Activated CD8-positive, alpha-beta memory T cell treated with anti-CD3 and anti-CD28 coated beads, Interleukin-2, amount 10 ng/mL, durations not matched to agents 7 days and 5 days (primary cell): ENCODE measurements at places on chromosomes 6 and 20. TPM values are rescaled to one million over a fixed set of nuclear protein-coding genes. Genes with fewer than 3 reads are reported as not detected.

BHLHE23 gene
- not detected for total RNA-seq

SCRT2 gene
- not detected for total RNA-seq

HLA-DQA1 gene
- 74.4 TPM for total RNA-seq

COL21A1 gene
- total RNA-seq: not detected

ULBP3 gene
- 1.4 TPM for total RNA-seq

MOG gene
- not detected for total RNA-seq

DNA sequence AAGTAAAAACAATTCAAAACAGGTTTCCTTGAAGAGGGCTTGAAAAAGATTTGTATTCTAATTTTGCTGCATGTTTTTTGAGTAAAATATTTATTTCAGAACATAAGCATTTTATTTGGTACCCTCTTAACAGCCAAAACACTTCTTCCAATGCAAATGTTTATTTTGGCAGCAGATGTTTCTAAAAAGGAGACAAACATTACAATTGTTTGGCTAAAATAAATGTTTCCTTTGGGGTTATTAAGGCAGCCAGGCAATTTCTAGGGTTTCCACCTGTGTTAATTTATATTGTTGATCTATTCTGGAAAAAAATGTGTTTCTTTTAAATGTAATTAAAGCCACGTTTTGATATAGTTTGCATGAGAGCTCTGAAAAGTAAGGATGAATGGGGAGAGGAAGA lies 56.6 kb downstream of the ARID1B start:
- no peak overlapping the region for H3K4me3 ChIP-seq
- H3K36me3 ChIP-seq: peaks cover 25% of the 10 kb centered on the region
- H3K27me3 ChIP-seq: no peaks in the 10 kb centered on the region

GRCh38 chr6:88633782-88634181 lies 329.6 kb downstream of the RNGTT start:
- H3K36me3 ChIP-seq: peaks cover 1% of the 10 kb centered on the region
- H3K4me1 ChIP-seq: peaks cover 6% of the 10 kb centered on the region
- DNase-seq: no peak
- H3K27ac ChIP-seq: no peak overlapping the region
- no peak overlapping the region for H3K4me3 ChIP-seq
- H3K27me3 ChIP-seq: no peaks in the 10 kb centered on the region
